ENCODE measurements at places on chromosomes 4 and X.
A peak's percentile ranks its signal among the peaks of the same experiment; 100 is the strongest.

DNA sequence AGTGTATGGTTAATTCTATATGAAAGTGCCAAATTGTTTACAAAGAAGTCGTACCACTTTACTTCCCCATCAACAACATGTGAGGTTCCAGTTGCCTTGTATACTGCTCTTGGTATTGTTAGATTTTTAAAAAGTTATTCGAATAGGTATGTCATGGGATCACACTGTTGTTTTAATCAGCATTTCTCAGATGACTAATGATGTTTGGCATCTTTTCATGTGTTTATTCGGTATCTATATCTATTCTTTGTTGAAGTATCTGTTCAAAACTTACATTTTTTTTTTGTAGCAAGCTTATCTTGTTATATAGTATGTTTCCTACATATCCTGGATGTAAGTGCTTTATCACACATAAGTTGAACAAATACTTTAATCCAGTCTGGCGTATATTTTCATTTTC lies 99.4 kb upstream of the MAB21L2 start:
- no peak for DNase-seq

- peak; percentile 50 for DNase-seq
Observed at GRCh38 chr4:39976945-39977488, 694 bp downstream of the PDS5A start.

DNA sequence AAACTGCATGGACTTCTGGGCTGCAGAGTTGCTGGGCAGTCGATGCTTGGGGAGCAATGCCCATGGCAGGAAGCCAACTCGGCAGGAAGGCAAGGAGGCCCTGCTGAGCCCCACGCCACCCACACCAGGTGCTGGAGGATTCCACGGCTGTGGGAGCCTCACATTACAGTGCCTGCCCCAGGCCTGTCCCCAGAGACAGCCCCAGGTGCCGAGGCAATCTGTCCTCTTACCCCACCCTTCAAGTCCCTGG lies 53.9 kb downstream of the HMX1 start:
- no peak for DNase-seq

DNA sequence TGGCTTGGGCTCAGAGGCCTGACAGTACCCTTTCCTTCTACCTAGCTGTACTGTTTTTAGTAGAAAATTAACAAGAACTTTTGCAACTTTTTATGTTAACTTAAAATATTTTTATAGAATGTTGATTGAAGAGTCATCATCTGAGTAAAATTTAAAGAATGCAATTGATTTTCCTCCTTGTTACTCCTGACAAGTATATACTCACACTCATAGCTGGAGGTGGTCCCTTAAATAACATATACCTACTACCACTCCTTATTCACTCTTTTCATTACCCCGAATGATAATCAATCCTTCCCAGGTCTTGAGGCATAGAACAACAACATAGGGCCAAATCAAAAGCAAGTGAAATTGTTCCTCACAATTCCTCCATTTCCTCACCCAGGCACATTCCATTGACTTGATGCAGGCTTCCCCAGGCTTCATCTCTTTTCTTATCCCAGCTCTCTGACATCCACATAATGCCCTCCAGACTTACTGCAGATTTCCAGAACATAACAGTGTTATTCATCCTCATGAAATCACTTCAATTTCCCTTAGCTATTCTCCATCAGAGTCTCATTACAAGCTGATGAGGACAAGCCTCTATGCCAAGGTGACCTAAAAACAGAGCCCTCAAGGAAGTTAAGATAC lies 73.2 kb upstream of the ANXA10 start:
- no peak for DNase-seq

GRCh38 chrX:40964633-40965586 lies 120.3 kb upstream of the USP9X start:
- no peak for DNase-seq

GRCh38 chr4:89800527-89801103 lies 36.3 kb downstream of the SNCA start:
- no peak for DNase-seq

DNA sequence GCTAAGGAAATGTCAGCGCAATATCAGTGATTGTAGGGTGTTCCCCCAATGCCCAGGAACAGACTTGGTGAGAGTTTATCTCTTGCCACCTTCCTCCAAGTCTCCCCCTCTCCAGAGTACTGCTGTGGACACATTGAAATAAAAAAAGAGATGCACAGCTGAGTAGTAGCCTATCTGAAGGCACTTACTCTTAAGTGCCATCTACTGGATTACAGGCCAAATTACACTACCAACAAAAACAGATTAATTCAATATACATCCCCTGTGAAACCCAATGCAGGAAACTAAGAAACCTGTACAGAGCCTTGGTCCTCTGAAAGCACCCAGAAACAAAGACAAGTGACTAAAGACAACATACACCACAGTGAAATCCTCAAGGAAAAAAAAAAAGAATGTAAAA lies 460.3 kb downstream of the ZIC3 start:
- no peak for DNase-seq

DNA sequence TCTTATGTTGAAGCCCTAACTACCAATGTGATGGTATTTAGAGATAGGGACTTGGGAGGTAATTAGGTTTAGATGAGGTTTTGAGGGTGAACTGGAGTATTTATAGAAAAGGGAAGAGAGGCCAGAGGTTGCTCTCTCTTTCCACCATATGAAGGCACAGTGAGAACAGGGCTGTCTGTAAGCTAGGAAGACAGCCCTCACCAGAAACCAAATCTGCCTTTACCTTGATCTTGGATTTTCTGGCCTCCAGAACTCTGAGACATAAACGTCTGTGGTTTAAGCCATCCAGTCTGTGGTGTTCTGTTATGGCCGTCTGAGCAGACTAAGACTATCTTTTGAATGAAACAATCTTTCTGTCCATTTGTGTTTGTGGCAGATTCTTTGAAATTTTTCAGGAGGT lies 223.7 kb downstream of the PDHA2 start:
- DNase-seq: no peak

DNA sequence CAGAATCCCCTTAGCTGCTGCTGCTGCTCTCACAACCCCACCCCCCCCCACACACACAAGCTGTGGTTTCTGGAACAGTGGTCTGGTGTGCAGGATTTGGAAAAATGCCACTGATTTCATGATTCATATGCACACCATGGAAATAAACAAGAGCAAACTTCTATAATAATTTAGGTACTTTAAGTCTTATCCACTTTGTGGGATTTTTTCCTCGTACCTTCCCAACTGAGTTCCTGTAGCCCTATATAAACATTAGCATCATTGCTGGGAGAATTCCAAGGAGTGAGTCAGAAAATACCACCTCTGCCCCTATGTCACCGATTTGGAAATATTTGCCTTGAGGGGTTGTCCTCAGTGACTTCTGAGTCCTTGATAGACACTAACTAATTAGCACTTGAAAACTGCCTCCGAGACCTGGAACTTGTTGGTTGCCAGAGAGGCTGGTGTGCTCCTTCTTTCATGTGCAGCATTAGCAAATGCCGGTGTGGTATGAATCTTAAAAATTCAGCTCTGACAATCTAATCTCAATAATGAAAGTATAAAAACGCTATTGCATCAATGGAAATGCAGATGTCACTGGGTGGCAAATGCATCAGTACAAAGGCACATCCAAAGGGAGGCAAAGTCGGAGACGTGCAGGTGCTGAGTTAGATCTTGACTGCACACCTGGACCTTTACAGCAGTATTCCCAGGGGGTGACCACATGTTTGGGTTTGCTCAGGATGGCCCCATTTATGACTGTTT lies 61.8 kb downstream of the CPE start:
- no peak for DNase-seq

- DNase-seq: no peak
Observed at GRCh38 chrX:110698696-110699095, 96.9 kb downstream of the CHRDL1 start.

Measured in activated CD4-positive, CD25-positive, alpha-beta regulatory T cell (primary cell).